ENCODE measurements at places on chromosomes 16 and 17.

- DNase-seq: no peak
Measured at GRCh38 chr17:7852919-7853690, 1.8 kb upstream of the TMEM88 start.

DNA sequence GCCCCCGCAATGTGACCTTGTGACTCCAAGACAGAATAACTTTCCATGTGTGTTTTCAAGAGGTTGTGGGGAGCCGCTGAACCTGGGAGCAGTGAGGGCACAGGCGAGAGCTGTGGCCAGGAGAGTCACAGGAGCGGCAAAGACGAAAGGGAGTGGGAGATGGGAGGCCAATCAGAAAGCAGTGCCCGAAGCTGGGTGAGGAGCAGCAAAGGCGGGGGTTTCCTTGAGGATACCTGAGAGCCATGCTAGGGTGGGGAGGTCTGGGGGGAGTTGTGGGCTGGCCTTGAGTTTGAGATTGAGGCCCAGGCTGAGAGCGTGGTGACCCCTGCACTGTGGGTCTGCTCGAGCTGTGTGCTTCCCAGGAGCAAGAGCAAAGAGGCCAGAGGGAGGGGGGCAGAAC, 23.2 kb upstream of the NPTX1 start:
- no peak for DNase-seq

DNA sequence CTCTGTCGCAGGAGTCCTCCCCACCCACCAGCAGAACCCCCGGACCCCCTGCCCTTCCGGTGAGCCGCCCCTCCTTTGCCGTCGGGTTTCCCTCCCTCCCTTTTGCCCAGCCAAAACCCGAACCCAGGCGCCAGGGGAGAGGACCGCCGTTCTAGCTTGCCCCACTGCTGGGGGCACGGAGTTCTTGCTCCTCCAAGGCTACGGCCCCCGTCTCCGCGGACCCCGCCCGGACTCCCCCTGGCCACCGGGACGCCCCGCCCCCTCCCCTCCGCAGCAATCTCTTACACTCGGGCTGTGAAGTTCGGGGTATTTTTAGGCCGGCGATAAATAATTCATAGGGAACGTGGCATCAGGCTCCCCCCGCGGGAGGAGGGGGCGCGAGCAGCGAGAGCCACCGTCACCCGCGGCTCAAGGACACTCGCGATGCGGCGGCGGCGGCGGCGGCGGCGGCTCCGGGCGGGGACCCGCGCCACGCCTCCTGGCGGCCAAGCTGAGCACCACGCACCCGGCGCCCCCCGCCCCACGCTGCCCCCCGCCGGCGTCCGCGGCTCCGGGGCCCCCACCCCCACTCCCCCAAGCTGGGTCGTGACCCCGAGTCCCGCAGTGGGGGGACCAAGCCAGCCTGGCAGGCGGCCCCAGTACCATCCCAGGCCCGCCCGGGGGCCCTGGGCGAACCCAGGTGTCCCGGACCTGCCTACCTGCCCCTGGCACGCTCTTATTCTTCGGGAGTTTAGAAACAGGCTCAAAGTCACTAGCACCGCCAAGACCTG, at the start of gene GRIN2C:
Gene GRIN2C (minus strand): TSS at position 427 of the 770 bp plus-strand sequence. CDS start 4,793 bp downstream, outside the sequence.
- peak; percentile 9 for DNase-seq

GRCh38 chr17:44548376-44549230, 8.7 kb upstream of the FZD2 start:
- no peak for DNase-seq

- DNase-seq: no peak
Measured at GRCh38 chr16:58428621-58429542, 36.6 kb downstream of the GINS3 start.

DNA sequence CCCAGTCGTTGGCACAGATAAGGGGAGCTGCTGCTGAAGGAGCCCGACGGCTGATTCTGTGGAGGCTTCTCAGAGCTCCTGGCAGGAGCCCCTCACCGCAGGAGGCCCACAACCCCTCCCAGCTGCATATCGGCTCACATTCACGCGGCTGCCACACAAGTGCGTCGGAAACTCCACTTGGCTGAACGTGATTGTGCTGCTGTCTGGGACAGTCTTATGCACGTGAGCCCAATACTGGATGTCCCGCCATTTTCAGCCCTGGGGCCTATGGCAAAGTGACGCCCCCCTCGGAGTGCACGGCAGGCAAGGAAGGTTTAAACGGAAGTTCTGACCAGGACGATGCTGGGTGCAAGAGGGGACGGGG, 8.7 kb upstream of the PITPNA start:
- no peak for DNase-seq

- DNase-seq: no peak
Measured at GRCh38 chr16:14963281-14964173, 11.3 kb upstream of the PDXDC1 start.

- peak; percentile 37 for DNase-seq
Measured at GRCh38 chr16:74695450-74696422, 4.9 kb downstream of the MLKL start.

- no peak for DNase-seq
Measured at GRCh38 chr16:87414251-87414680, 22.1 kb downstream of the MAP1LC3B start.

DNA sequence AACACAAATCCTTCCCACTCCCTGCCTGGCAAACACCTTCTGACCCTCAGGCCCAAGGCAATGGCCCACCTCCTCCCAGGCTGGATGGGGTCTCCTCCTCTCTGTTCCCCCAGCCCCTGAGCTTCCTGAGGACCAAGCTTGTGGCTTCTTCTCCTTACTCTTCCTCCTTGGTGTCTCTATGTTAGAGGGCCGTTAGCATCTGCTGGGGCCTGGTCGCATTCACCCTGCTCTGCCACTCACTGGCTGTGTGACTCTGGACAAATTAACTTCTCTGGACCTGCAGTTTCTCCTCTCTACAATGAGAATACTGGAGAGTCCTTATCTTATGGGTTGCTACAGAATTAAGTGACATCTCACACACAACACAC, 725 bp upstream of the MT2A start:
- no peak for DNase-seq

- no peak for DNase-seq
Measured at GRCh38 chr16:87671715-87672270, 69.5 kb downstream of the JPH3 start.

GRCh38 chr16:85623250-85623649, 10.1 kb downstream of the GSE1 start:
- DNase-seq: no peak

DNA sequence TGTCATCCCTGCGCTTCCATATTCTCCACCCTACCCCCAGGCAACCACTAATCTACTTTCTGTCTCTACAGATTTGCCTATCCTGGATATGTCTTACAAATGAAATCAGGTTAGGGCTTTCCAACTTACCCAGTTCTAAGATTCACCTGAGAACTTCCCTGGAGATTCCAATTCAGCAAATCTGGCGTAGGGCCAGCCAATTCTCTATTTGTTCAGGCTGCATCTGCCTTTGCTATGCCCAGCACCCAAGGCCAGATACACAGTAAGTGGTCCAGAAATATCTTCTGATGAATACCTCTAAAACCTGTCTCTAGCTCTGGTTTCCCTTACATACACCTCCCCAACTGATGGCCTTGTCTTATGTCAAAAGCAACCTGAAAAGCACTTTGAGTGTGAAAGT, 10.4 kb upstream of the CTCF start:
- DNase-seq: no peak

- DNase-seq: no peak
Measured at GRCh38 chr17:66949501-66949900, 15.0 kb upstream of the CACNG4 start.

DNA sequence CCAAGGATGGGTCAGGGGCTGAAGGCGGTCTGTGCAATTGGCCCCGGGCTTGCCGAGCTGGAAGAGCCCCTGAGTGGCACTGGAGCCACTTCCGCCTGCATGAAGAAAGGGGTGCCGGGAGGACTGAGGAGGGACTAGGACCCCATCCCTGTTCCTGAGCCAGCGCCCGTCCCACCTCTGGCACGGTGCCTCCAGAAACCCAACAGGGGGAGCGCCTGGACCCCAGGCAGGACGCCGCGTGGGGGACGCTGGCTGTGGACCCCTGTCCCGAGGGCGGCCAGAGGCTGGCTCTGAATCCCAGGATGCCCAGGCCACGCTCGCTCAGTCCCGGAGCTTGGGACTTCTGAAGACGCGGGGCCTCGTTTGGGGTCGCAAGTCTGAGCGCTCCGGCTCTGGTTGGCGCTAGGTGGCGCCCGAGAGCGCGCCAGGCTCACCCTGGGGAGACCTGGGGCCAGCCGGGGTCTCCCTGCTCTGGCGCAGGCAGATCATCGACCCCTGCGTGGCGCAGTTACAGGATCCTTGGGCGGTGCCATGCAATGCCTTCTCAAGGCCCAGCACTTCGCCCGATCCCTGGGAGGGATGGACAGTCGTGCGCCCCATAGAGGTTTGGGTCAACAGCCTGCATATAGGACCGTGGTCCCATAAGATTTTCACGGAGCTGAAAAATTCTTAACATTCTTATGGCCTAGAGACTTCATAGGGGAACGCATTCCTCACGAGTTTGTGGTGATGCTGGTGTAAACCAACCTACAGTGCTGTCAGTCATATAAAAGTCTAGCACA, 58.5 kb upstream of the CREBBP start:
- peak; percentile 49 for DNase-seq

DNA sequence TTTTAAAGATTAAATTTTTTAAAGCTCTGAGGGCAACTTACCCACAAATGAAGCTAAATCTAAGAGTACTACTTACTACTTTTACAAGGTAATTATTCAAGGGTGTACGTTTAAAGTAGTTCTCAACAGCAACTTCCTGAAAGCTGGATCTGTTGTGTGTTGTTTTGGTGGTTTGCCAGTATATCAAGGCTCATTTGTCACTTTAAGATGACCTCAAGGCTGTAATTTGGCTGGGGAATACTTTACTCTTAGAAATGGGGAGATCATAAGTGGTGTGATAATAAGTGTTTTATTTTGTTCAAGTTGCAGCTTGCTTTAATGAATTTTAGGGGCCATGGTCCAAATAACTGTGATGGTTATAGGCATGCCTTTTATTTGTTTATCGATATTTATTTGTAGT, 30.4 kb downstream of the AP2B1 start:
- DNase-seq: no peak

GRCh38 chr16:89002851-89003830, 26.1 kb upstream of the CBFA2T3 start:
- no peak for DNase-seq

GRCh38 chr17:49512296-49513043, 17.4 kb downstream of the NGFR start:
- DNase-seq: no peak

DNA sequence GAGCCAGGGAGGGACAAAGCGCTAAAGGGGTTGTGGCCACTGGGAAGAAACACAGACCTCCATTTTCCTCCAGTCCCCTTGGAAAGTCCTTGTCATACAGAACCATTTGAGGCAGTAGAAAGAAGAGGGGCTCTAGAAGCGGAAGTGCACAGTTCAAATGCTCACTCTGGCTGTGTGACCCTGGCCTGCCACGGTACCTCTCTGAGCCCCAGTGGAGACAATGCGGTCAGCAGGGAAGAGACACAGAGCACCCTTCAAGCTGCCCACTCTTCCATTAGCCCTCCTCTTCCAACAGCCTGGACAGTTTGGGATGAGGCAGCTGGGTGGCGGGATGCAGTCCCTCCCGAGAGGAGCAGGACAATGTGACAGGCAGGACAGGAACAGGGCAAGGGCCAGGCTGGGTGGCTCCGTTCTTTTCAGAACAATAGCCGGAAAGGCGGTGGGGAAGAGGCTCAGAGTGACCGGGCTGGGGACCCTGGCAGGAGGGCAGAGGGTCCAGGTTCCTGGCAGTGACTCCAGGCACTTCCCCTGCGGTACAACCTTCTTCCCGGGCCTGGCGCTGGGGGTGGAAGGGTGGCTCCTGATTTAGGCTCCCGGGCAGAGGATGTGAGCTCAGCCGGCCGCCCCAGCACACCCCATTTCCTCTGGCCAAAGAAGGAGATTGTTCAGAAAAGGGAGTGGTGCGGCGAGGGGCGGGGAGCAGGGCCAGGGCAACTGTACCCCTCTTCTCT, 5.6 kb downstream of the CASKIN2 start:
- no peak for DNase-seq

DNA sequence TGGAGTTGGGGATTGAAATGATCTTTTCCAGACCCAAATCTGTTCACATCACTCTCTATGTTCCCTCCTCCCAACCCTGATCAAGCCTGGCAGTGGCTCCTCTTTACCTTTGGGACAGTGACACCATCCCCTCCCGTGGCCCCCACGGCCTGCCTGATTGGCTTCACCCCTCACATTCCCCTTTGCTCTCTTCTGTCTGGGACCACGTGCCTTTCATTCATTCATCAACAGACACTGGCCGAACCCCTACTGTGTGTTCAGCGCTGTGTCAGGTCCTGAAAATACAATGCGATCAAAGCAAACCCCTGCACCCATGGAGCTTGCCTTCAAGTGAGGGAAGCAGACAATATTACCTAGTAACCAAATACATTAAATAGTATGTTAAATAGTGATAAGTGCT, 2.2 kb upstream of the ALOX12B start:
- no peak for DNase-seq

DNA sequence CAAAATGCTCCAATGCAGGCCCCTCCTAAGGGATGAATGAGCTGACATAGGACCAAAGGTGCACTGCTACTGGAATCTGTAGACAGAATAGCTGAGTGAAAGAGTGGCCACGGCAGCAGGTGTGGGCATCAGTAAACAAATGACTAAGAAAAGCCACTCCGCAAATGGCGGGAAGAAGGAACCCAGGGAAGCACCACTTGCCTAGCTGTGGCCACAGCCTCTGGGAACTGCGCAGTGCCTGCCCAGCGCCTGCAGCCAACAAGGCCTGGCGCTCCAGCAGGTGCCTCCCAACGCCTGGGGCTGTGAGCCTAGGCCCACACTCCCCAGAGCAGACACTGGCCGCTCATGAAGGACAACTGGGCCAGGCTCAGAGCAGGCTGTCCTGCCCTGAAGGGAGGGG, 11.8 kb downstream of the PEMT start:
- no peak for DNase-seq

DNA sequence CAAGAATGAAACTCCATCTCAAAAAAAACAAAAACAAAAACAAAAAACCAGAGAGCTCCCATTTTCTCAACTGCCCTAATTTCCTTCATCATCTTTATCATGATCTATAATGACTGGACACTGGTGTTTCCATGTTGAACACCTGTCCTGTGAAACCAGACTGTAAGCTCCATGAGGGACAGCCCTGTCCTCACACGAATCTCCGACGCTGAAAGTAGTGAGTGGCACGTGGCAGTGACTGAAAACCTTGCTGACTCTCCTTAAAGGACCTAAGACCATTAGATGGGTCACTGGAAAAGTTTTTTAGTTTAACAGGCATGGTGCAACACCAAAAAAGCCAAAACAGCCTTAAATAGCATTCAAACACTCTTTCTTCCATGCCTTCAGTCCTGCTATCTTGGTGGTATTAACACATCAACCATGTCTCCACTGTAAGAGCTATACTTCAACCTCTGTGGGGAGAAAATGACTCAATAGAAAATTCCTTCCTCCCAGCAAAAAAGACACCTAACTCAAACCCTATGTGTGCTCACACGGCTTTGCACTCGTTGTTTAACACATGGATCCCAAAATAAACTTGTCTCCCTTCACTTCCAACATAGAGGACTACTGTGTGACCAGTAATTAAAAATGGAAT, 8.3 kb downstream of the AXIN2 start:
- no peak for DNase-seq

GRCh38 chr16:51193879-51194278, 42.8 kb upstream of the SALL1 start:
- no peak for DNase-seq

- DNase-seq: no peak
Measured at GRCh38 chr16:2199095-2199494, 2.7 kb upstream of the CASKIN1 start.

Data from stimulated activated CD4-positive, alpha-beta T cell treated with anti-CD3 and anti-CD28 coated beads, Interleukin-4, amount 100 ng/mL, for 4 hours (primary cell).